ENCODE measurements at places on chromosomes 2 and 18. TPM values are rescaled to one million over a fixed set of nuclear protein-coding genes. Genes with fewer than 3 reads are reported as not detected.
A peak's percentile ranks its signal among the peaks of the same experiment; 100 is the strongest.

Gene TOGARAM2
- 4.8 TPM for total RNA-seq

Gene RUFY4
- total RNA-seq: 1.8 TPM

DNA sequence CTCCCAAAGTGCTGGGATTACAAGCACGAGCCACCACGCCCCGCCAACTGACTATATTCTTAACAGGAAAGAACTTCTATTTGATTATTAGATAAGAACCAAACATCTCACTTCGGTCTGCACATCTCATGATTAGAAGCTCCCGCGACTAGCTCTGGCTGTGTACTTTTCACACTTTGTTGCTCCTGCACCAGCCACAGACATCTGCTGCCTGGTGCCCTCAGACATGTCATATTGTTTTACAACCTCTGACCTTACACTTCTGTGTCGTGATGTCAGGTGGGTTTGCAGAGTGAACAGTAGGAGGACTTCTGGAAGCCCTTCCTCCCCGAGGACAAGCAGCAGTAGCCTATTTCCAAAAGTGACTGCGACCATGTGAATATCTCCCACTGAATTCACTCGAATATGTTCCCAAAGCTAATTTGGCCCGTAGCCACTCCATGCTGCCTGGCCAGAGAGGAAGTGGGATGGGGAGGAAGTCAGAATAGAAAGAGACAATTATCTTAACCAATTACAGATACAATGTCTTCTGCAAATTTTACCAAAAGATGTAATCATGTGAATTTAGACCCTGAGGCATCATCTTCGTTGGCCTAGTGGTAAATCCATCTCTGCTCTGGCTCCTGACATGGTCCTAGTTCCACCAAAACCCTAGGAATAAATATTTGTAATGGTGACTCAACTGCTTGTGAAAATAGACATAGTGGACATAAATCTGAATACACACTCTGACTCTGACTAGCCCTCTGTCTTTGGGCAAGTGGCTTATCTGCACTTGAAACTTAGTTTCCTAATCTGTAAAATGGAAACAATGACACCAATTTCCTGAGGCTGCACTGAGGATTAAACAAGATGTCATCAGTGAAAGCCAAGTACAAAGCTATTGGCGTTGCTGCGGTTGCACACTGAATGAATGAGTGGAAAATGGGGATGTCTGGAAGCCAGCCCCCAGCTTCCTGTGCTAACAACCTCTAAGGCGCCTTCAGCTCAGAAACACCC lies 406.1 kb downstream of the LRATD1 start:
- peaks cover 2% of the 10 kb centered on the region for H3K36me3 ChIP-seq
- DNase-seq: peak; percentile 47
- H3K27me3 ChIP-seq: peaks cover 2% of the 10 kb centered on the region
- H3K4me3 ChIP-seq: no peak overlapping the region
- peaks cover 6% of the 10 kb centered on the region for H3K4me1 ChIP-seq
- H3K27ac ChIP-seq: no peak overlapping the region

GRCh38 chr2:99691926-99692325 lies 202.1 kb upstream of the REV1 start:
- no peak for DNase-seq
- no peak overlapping the region for H3K27ac ChIP-seq
- H3K4me3 ChIP-seq: no peak overlapping the region
- no peaks in the 10 kb centered on the region for H3K36me3 ChIP-seq
- no peaks in the 10 kb centered on the region for H3K27me3 ChIP-seq
- H3K4me1 ChIP-seq: no peaks in the 10 kb centered on the region

- no peak overlapping the region for H3K27ac ChIP-seq
- no peak overlapping the region for H3K4me3 ChIP-seq
- no peaks in the 10 kb centered on the region for H3K4me1 ChIP-seq
- H3K27me3 ChIP-seq: no peaks in the 10 kb centered on the region
- H3K36me3 ChIP-seq: no peaks in the 10 kb centered on the region
- no peak for DNase-seq
Observed at GRCh38 chr2:140873915-140874531, 1256.8 kb downstream of the LRP1B start.

DNA sequence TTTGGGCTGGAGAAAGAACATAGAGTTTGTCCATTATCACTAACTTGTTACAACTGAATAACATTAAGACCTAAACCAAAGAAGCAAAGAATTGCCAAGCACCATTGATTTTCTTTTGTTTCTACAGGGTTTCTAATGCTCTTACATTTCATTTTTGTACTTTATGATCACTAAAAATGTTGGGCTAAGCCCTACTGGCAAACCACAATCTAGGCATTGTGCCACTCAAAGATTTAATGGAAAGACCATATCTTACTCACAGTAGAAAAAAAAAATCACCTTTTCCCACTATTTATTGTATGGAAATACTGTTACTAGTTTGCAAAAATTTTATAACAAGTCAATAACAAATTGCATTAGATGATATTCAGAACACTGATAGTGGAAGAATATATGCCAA lies 447.4 kb upstream of the PKDCC start:
- H3K27me3 ChIP-seq: no peaks in the 10 kb centered on the region
- H3K4me3 ChIP-seq: no peak overlapping the region
- H3K27ac ChIP-seq: no peak overlapping the region
- H3K36me3 ChIP-seq: no peaks in the 10 kb centered on the region
- no peak for DNase-seq
- no peaks in the 10 kb centered on the region for H3K4me1 ChIP-seq

DNA sequence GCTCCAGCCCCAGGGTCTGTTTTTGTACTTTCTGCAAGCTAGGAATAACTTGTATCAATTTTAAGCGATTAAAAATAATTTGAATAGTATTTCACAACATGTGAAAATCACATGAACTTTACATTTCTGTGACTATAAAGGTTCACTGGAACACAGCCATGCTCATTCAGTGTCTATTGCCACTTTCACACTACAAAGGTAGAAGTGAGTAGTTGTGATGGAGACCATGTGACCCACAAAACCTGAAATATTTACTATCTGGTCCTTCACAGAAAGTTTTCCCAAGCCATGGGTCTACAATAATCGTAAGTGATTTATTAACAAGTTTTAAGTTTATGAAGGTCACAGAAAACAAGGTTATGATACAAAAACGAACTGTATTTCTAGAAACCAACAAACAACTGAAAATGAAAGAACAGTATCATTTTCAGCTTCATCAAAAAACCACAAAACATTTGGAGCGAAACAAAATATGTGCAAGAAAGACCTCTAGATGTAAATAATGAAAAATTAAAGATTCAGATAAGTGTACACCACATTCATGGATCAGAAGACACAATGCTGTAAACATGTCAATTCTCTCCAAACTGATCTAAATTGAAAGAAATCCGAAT lies 68.9 kb upstream of the DNER start:
- no peak for DNase-seq
- H3K27ac ChIP-seq: no peak overlapping the region
- H3K4me3 ChIP-seq: no peak overlapping the region
- H3K27me3 ChIP-seq: no peaks in the 10 kb centered on the region

GRCh38 chr2:24971286-24971535 lies 544 bp downstream of the DNAJC27 start:
- H3K27me3 ChIP-seq: no peaks in the 10 kb centered on the region
- peak overlapping the region; percentile 96 for H3K4me3 ChIP-seq
- peak overlapping the region; percentile 100 for H3K27ac ChIP-seq
- no peak for DNase-seq
- H3K36me3 ChIP-seq: peaks cover 18% of the 10 kb centered on the region

DNA sequence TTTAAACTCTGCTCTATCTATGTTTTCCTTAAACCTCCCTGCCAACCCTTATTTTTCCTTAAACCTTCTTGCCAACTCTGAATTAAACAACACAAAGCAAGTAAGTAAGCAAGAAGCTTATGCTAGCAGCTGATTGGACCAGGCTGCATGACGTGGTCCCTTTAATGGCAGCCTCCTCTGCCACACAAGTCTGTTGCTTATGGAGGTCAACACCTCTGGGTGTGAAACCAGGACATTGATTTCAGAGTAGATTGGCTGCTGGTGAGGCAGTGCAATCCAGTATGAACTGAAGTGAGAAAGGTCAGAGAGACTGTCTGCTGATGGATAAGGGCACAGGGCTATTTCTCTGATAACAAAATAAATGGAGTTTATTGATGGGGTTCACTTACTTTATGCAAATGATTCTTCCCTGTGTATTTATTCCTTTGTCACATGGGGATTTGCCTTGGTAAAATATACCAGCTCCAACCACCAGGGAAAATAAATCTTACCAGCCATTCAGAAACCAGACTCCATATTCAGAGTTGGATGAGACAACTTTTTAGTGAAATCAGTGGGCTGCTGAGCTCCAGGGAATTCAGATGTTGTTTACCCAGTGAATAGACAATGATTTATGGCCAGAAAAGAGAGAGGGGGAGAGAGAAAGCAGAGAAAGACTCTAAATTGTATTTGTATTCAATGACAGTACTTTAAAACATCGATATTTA lies 112.2 kb upstream of the NCKAP5 start:
- no peaks in the 10 kb centered on the region for H3K36me3 ChIP-seq
- H3K4me3 ChIP-seq: no peak overlapping the region
- no peak overlapping the region for H3K27ac ChIP-seq
- no peak for DNase-seq
- no peaks in the 10 kb centered on the region for H3K4me1 ChIP-seq
- no peaks in the 10 kb centered on the region for H3K27me3 ChIP-seq

DNA sequence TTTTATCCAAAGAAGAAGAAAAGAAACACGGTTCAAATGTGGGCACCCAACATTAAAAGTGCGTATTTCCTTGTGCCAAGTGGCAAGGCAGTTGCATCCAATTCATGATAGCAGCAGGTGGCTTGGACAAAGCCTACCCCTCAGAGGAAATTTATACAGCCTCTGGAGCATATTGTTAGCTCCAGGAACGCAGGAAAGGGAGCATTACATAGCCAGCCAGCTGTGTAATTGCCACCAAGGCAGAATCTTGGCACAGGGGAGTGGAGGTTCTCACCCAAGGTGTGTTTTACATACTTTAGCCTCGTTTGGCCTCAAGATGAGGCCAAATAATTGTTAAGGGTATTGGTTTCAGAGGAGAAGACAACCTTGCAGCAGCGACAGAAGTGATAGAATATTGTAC lies 526.9 kb downstream of the TMEM182 start:
- no peak overlapping the region for H3K27ac ChIP-seq
- no peaks in the 10 kb centered on the region for H3K36me3 ChIP-seq
- no peaks in the 10 kb centered on the region for H3K27me3 ChIP-seq
- no peaks in the 10 kb centered on the region for H3K4me1 ChIP-seq
- H3K4me3 ChIP-seq: no peak overlapping the region

GRCh38 chr18:58056852-58057251 lies 12.8 kb downstream of the NEDD4L start:
- DNase-seq: no peak
- no peak overlapping the region for H3K4me3 ChIP-seq
- peaks cover 8% of the 10 kb centered on the region for H3K27me3 ChIP-seq

Gene SERPINB13
- total RNA-seq: not detected

Gene LAMA1
- not detected for total RNA-seq
